ENCODE measurements at places on chromosomes 1 and 21. TPM values are rescaled to one million over a fixed set of nuclear protein-coding genes. Genes with fewer than 3 reads are reported as not detected.

LCE1E gene
- 0.42 TPM for total RNA-seq

PROK1 gene
- total RNA-seq: not detected

KIAA0319L gene
- total RNA-seq: 91.8 TPM

TCHHL1 gene
- not detected for total RNA-seq

TCEA3 gene
- 9.8 TPM for total RNA-seq

AMY1A gene
- total RNA-seq: not detected

AIM2 gene
- 0.46 TPM for total RNA-seq

ITLN1 gene
- not detected for total RNA-seq

ITSN1 gene
- 84.8 TPM for total RNA-seq

FAM177B gene
- total RNA-seq: not detected

DCDC2B gene
- not detected for total RNA-seq

RGS7 gene
- not detected for total RNA-seq

LHX8 gene
- not detected for total RNA-seq

TFF2 gene
- not detected for total RNA-seq

A3GALT2 gene
- total RNA-seq: not detected

RGS4 gene
- 822 TPM for total RNA-seq

DMRTA2 gene
- 0.05 TPM for total RNA-seq

XCL1 gene
- total RNA-seq: not detected

C1orf35 gene
- total RNA-seq: 6.2 TPM

PPIAL4G gene
- not detected for total RNA-seq

OR10J1 gene
- not detected for total RNA-seq

MYCL gene
- total RNA-seq: 2.1 TPM

KCNJ10 gene
- total RNA-seq: not detected

MEX3A gene
- 3.3 TPM for total RNA-seq

UMODL1 gene
- total RNA-seq: not detected

FNDC5 gene
- 0.37 TPM for total RNA-seq

LIN28A gene
- not detected for total RNA-seq

LCE2A gene
- total RNA-seq: not detected

PITHD1 gene
- 36.8 TPM for total RNA-seq

GLMN gene
- total RNA-seq: 10.9 TPM

CFAP141 gene
- not detected for total RNA-seq

ABCA4 gene
- total RNA-seq: 0.51 TPM

TLCD4 gene
- 0.30 TPM for total RNA-seq

RBM11 gene
- total RNA-seq: not detected

MYBPHL gene
- not detected for total RNA-seq

IFFO2 gene
- total RNA-seq: 10.4 TPM

ANKRD65 gene
- 0.18 TPM for total RNA-seq

SPATA45 gene
- not detected for total RNA-seq

GIPC2 gene
- 1.2 TPM for total RNA-seq
